ENCODE measurements at places on chromosomes 12 and 14.
A peak's percentile ranks its signal among the peaks of the same experiment; 100 is the strongest.

DNA sequence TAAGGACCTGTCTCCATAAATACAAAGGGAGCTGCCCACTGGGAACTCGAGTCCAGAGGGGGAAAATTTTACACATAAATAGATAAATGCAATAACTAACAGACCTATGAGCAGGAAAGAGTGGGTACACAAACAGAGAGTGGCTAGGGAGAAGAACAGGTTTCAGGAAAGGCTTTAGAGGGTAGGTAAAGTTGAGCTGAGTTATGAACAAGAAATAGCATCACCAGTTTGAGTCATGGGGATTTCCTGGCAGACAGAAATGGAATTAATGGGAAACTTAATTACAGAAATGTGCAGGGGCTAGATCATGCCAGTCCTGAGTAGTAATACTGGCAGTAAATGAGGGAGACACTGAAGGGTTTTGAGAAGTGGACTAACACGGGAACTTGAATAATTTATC is 58.0 kb upstream of the CCDC175 start:
- peak; percentile 2 for DNase-seq

DNA sequence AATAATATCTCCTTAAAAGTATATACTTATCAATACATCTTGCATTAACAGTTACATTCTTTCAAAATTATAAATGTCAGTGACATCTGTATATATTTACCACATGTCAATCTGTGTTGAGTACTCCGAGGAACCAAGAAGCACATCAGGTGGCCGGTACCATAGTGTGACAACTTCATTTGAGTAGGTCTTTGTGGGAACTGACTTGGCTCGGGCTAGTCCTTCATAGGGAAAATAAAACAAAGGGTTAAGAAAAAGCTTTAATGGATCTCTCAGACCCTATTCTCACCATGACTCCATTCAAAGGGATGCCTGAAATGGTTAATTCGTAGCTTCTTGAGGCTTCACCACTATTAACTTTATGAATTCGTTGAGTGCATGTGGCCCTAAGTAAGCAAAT is 94.9 kb downstream of the ELK3 start:
- DNase-seq = no peak

- no peak for DNase-seq
Measured at GRCh38 chr12:119090865-119091264, 87.9 kb upstream of the HSPB8 start.

DNA sequence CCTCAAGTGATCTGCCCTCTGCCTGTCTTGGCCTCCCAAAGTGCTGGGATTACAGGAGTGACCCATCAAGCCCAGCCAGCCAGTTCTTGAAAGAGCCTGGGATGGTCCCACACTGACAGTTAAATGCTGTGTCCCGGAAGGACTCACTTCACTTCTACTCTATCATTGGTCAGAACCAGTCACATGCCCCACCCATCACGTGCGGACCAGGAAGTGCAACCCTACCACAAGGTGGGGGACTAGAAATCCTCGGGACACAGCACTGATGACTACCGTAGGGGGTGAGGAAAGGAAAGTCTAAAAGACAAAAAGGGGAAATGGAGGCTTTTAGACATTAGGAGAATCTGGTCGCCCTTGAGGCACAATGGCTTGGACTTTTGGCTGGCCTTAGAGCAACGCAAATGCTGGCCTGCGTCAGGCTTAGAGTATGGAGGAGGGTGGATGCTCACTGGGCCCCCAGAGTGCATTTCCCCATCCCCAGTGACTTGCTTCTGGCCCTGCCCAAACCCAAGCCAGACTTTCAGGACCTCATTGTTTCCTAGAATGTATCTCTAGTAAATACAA is 207.7 kb downstream of the TTC8 start:
- DNase-seq = no peak

DNA sequence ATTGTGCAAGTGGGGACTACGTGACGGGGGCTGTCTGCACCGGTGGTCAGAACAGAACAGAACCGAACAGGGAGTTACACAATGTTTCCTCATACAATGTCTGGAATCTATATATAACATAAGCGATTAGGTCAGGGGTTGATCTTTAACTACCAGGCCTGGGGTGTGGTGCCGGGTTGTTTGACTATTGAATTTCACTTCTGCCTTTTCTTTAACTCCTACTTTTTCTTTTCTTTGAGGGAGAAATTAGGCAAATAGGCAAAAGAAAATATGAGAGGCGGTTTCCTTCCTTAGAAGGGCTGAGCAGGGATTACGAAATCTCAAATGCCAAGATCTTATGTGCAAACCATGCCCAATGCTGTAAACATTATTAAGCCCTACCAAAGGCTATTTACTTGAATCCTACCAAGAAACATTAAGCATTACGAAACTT is 140.3 kb downstream of the SLC38A6 start:
- no peak for DNase-seq

GRCh38 chr14:68279777-68280233 is 460.2 kb downstream of the RAD51B start:
- no peak for DNase-seq

DNA sequence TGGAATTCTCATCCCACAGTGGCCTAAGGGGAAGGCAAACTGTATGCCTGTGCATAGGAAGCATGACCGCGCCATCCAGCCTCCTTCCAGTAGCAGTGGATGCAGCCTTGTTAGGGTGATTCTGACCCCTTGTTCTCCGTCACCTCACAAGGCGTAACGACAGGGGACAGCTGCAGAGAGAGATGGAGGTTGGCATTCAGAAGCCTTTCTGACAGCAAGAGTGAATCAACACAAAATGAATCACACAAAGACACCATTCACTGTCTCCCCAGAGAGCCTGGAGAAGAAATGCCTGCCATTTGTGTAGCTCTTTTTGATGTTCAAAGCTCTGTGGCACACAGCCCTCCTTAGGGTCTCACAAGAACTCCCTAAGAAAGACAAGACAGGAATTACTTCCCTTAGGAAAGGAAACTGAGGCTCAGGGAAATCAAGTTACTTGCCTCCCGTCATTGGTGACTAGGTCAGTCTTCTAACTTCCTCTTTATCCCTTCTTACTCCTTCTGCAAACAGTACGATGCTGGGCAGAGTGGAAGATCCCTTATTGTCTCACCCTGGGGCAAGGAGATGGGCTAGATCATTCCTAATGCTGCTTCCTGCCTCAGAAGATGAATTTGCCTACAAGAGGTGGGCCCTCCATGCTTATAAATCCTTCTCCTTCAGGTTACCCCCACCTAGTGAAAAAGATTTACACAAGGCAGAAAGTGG is 280.9 kb downstream of the CACNA1C start:
- DNase-seq = no peak

- DNase-seq = no peak
Measured at GRCh38 chr12:62720025-62720424, 214.9 kb downstream of the PPM1H start.
